ENCODE measurements at places on chromosomes 13 and 19.
A peak's percentile ranks its signal among the peaks of the same experiment; 100 is the strongest.

DNA sequence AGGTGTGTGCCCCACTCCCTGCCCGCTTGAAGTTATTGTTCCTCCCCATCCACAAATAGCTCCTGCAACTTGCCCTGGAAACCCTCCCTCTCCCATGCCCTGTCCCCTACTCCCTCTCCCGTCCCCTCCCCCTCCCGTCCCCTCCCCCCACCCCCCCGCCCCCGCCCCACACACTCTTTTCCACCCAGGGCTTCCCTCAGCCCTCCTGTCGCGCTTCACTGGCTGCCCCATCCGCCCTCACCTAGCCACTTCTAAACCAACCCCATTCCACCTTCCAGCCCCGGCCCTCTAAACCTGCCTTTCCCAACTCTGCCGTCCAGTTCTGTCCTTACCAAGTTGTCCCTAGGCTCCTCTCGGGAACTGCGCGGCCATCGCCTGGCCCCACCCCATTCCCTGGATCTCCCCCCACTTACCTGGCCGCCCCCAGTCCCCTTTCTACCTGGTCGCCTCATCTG is 993 bp downstream of the RGL3 start:
- DNase-seq, result no peak

DNA sequence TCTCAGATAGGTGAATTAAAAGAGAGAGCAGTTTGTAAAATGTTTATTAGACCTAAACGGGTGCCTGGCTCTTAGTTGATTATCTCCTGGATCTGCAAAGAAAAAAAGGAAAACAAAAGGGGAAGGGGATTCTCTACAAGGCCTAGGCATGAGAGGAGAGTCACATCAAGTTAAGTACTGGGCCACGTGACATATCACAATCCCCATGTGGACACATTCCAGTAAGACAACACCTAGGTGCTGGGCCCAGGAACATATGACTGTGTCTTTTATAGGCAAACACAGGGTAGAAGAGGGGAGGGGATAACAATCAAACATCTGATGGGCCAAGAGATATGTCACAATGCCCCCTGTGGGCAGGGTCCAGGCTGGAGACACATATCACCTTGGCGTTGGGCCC is 4.2 kb upstream of the ZNF91 start:
- no peak for DNase-seq

DNA sequence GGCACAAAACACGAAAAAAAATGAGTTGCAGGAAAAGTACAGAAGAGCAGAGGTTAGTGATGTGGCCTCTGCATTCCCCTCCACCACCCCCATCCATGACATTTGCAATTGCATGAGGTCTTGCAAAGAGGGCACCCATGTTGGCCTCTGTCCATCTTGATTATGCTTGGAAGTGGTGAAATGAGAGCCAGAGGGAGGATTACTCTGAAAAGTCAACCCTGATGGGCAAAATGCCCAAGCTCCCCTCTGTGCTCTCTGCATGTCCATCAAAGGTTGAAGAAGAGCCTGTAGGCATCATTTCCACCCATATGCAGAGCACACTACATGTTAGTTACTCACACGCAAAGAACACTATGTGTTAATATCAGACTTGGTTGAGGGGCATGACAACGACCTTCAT is 71.4 kb downstream of the SLC15A1 start:
- DNase-seq, result no peak

GRCh38 chr13:80695841-80696240 is 354.9 kb upstream of the SPRY2 start:
- no peak for DNase-seq

DNA sequence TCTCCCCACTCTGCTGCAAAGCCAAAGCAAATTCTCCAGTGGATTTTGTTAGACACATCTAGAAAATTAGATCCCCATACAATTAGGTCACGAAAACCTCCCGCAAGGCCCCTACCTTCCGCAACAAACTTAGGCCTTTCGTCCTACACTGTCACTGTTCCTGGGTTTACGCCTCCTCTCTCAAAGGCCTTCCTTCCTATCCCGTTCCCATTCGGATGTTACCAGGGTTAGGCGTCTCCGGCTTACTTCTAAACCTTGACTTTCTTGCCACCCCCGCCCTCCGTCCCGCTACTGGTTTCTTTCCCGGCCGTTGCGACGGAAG is 754 bp downstream of the RNF6 start:
- DNase-seq, result no peak

DNA sequence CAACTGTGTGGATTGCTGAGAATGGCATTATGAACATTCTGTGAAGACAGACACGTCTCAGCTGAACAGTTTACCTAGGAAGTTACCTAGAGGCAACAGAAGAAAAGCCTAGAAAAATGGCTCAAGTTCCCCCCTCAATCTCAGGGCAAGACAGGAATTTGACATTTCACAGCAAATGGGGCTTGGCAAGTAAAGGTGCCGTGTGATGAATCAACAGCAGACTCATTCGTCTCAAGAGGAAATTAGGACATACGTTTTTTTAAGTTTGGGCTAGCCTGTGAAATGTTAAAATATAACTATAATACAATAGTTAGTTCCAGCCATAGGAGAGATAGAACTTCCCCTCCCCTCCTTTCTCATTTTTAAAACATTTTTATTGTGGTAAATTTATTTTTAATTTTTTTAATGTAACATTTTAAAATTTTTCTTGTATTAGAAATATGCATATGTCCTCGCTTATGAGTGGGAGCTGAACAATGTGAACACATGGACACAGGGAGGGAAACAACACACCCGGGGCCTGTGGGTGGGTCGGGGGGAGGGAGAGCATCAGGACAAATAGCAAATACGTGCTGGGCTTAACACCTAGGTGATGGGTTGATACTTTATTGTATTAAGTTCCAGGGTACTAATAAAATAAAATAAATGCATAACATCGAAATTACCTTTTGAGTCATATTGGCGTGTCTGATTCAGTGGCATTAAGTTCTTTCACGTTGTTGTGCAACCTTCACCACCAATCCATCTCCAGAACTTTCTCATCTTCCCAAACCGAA is 116.0 kb downstream of the COL4A2 start:
- no peak for DNase-seq

DNA sequence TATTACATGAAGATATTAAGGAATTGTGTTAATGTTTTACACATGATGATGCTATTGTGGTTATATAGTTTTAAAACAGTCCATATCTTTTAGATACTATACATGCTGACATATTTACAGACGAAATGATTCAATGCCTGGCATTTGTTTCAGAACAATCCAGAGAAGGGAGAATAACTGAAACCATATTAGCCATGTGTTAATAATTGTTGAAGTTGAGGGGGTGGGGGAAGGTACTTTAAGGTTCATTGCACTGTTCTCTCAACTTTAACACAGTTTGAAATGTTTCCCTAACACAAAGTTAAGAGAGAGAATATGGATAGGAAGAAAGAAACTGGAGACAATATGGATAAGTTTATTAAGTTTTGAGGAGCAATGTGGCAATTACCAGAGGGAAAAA is 5.8 kb downstream of the CRYL1 start:
- DNase-seq, result no peak

- DNase-seq, result no peak
These were observed 17.6 kb upstream of the RASA3 start for GRCh38 chr13:114149774-114150740.

- DNase-seq, result no peak
These were observed 1146.1 kb downstream of the EFNB2 start for GRCh38 chr13:105389373-105389772.

- no peak for DNase-seq
These were observed 8.4 kb downstream of the RGL3 start for GRCh38 chr19:11410682-11411081.

GRCh38 chr19:46068345-46069258 is 27.8 kb upstream of the IGFL4 start:
- DNase-seq, result no peak

DNA sequence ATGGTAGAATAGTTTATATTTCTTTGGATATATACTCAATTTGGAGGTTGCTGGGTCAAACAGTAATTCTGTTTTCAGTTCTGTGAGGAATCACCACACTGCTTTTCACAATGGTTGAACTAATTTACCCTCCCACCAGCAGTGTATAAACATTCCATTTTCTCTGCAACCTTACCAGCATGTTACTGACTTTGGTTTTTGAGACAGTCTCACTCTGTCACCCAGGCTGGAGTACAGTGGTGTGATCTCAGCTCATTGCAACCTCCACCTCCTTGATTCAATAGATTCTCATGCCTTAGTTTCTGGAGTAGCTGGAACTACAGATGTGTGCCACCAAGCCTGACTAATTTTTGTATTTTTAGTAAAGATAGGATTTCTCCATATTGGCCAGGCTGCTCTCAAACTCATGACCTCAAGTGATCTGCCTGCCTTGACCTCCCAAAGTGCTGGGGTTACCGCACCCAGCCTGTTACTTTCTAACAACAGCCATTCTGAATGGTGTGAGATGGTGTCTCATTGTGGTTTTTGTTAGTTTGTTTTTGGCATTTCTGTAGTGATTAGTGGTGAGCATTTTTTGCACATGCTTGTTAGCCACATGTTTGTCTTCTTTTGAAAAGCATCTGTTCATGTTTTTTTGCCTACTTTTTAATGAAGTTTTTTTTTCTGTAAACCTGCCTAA is 12.5 kb downstream of the ZNF714 start:
- no peak for DNase-seq

DNA sequence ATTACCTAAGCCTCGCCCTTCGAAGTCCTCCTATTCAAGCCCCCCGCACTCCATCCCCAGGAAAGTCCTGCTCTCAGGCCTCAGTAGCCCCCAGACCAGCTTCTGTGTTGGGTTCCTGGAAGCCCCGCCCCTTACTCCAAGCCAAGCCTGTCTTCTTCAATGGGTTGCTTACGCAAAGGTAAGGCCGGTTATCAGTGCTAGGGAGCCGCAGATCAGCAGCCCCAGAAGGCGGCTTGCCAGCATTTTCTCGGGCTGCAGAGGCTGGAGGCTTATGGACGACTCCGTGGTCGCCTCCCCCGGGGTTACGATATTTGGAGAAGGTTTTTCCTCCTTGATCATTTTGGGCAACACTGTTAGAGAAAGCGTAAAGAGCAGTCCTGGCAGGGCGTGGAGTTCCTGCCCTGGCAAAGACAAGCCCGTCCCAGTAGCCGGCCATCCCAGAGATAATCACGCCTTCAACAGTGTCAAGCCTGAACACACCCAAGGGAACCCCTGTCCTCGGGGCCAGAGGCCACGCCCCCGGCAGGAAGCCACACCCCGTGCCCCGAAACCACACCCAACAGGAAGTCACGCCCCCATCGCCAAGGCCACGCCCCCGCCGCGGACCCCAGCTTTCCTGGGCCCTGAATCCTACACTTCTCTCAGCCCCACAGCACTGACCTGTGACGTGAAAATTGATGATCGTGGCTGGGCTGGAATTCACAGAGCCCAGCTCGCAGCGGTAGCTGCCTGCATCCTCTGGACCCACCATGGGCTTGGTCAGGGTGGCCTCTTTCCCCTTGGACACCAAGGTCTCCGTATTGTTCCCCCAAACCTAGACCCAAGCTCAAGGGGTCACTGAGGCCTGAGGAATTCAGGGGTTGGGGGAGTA is 954 bp upstream of the RASIP1 start:
- peak; percentile 44 for DNase-seq

- no peak for DNase-seq
These were observed 62.2 kb upstream of the TM9SF2 start for GRCh38 chr13:99439048-99439447.

- DNase-seq, result no peak
These were observed 870 bp downstream of the ZNF442 start for GRCh38 chr19:12364391-12365235.

DNA sequence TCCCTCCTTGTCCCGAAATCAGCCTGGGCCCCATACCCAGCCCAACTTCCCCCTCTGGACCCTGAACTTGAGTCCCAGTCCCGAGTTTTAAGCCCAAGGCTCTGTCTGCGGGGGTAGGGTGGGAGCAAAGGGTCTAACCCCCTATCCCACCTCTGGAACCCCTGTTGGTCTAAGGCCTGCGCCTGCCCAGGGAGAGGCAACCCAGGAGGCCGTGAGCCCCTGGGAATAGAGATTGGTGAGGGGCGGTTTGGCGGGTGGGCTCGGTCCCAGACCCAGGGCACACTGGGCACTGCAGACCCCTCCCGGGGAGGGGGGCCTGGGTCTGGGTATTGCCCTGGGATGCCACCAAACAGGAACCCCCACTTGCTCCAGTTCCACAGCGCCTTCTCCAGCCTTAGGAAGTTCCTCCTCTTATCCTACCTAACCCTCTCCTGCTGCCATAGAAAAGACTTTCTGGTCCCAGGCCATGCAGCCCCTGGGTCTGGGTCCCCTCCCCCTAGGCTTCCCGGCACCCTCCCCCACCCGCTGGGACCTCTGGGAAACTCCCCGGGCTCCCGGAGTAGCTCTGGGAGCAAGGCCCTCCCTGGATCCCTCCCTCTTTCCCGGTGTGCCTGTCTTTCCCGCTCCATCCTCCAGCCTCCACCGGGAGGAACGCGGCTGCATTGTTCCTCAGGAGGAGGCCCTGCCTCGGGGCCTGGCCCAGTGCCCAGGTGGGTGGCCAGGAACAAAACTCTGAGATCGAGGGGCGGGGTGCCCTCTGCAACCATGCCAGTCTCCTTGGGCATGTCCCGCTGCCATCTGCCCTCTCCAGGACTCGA is 33.6 kb upstream of the NANOS3 start:
- DNase-seq, result no peak

GRCh38 chr13:100513987-100514670 is 74.5 kb downstream of the GGACT start:
- no peak for DNase-seq

- no peak for DNase-seq
These were observed 33.9 kb upstream of the FAM216B start for GRCh38 chr13:42747399-42747873.

DNA sequence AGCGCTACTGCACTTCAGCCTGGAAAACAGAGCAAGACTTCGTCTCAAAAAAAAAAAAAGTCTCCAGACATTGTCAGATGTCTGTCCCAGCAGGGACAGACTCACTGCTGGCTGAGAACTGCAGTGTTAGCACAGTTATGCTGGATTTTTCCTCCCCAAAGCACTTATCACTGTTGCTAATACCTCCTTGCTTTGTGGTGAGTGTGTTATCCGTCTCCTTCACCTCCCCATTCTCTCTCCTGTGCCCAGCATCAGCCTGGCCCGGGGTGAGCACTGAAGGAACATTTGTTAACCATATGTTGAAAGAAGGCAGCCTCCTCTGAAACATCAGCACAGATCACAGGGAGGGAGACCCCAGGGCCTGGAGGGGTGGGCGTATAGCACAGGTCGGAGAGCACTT is 11.3 kb downstream of the MYO9B start:
- DNase-seq, result no peak

DNA sequence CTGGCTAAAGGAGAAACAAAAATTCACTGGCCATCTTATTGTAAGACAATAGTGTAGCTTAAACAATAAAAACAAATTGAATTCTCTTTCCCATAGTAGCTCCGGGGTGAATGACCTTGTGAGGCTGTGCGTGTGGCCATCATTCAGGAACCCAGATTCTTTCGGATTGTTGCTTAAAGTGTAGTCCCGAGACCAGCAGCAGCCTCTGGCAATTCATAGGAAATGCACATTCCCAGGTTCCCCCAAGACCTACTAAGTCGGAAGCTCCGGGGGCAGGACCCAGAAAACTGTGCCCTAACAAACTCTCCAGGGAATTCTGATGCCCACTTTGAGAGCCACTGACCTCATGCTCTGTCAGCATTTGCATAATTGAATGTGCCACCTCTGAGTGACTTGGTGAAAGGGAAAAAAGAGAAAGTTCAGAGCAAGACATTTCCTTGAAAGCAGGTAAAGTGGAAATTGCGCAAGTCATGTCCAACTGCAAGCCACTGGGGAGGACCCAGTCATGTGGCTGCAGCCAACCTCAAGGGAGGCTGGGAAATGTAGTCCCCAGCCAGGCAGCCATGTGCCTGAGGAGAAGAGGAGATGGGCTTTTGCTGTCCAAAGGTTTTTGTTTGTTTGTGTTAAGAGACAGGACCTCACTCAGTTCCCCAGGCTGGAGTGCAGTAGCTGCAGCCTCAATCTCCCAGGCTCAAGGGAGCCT is 50.7 kb upstream of the PNMA8B start:
- peak; percentile 34 for DNase-seq

GRCh38 chr13:98930151-98930591 is 47.7 kb downstream of the DOCK9 start:
- DNase-seq, result no peak
